ENCODE measurements at places on chromosomes 11 and 22. TPM values are rescaled to one million over a fixed set of nuclear protein-coding genes. Genes with fewer than 3 reads are reported as not detected.
A peak's percentile ranks its signal among the peaks of the same experiment; 100 is the strongest.

DNA sequence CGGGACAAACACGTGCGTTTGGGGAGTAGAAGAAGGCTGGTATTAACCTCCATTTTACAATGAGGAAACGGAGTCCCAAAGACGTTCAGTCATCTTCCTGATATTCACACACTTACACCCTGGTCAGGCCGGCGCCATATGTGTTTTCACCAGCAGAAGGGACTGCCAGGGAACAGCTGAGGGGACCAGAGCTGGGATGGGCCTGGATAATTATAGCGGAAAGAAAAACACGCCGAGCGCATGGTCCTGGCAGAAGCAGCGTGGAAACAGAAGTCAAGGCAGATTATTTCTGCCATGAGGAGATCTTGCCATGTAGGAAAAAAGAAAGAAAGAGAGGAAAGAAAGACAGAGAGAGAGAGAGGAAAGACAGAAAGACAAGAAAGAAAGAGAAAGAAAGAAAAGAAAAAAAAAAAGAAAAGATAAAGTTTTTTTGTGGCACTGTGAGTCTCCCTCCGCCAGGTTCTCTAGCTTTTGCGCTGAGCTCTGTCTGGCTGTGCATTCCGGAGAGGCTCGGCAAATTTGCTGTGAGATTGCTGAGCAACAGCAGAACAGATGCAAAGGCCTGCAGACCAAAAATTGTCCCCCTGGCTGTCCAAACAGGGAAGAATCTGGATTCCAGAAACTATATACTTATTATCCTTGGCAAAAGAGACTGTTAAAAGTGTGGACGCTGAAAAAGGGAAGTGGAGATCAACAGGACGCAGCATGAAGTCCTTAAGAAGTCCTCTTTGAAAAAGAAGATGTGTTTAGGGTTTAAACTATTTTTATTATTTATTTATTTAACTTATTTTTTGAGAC lies 1.3 kb upstream of the UCP2 start:
- no peaks in the 10 kb centered on the region for H3K36me3 ChIP-seq
- H3K27ac ChIP-seq = peak overlapping the region; percentile 31
- peaks cover 17% of the 10 kb centered on the region for H3K4me1 ChIP-seq
- H3K4me3 ChIP-seq = peak overlapping the region; percentile 64
- no peak for DNase-seq
- H3K27me3 ChIP-seq = no peaks in the 10 kb centered on the region

GRCh38 chr22:20488946-20489345 lies 6.6 kb downstream of the KLHL22 start:
- no peak overlapping the region for H3K4me3 ChIP-seq
- DNase-seq = no peak
- peaks cover 18% of the 10 kb centered on the region for H3K4me1 ChIP-seq
- no peaks in the 10 kb centered on the region for H3K27me3 ChIP-seq

GRCh38 chr11:96204721-96205459 lies 138.1 kb downstream of the MAML2 start:
- H3K27ac ChIP-seq = no peak overlapping the region
- H3K36me3 ChIP-seq = no peaks in the 10 kb centered on the region
- no peak overlapping the region for H3K4me3 ChIP-seq

DNA sequence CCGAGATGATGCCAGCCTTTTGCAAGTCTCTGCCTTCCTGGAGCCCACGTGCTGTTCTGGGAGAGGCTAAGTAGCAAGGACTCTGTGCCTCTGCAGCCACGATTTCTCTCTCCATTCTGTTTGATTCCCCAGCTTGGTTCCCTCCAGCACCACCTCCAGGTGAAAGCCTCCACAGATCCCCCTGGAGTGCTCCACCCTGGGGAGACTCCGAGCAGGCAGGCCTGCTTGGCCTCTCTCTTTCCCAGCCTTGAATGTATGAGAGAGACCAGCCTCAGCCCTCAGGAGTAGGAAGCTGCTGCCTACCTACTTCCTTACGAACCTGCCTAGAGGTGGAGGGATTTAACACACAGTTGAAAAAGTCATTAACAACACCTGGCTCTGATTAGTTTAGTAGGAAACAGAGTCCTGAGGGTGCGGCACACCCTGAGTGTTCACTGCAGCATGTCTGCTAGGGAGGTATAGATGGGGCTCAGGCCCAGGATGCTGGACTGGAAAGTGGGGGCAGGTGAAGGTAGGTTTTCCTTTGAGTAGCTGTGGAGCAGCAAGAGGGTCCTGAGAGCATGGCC lies 22.5 kb downstream of the TMPRSS5 start:
- H3K27me3 ChIP-seq = no peaks in the 10 kb centered on the region
- DNase-seq = no peak
- no peaks in the 10 kb centered on the region for H3K36me3 ChIP-seq
- H3K4me1 ChIP-seq = no peaks in the 10 kb centered on the region
- H3K4me3 ChIP-seq = no peak overlapping the region

DNA sequence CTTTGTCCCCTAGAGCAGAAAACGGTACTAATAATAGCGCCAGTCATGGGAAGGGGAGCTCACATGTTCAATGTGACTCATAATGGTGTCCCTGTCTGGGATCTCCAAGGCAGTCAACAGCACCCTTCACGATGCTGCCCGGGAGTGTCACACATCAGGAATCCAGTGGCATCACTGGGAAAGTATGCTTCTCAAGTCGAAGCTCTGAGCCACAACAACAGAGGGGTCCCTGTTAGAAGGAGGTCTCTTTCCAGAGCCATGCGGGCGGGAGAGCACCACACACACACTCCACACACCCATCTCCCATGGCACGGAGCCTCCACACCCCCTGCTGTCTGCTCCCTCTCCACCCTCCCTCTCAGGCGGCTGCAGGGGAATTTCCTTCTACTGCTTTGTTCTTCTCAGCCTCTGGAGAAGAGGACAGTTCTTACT lies 119.7 kb downstream of the ETS1 start:
- peak overlapping the region; percentile 86 for H3K27ac ChIP-seq
- no peak overlapping the region for H3K4me3 ChIP-seq
- DNase-seq = no peak
- no peaks in the 10 kb centered on the region for H3K27me3 ChIP-seq
- peaks cover 6% of the 10 kb centered on the region for H3K36me3 ChIP-seq

DNA sequence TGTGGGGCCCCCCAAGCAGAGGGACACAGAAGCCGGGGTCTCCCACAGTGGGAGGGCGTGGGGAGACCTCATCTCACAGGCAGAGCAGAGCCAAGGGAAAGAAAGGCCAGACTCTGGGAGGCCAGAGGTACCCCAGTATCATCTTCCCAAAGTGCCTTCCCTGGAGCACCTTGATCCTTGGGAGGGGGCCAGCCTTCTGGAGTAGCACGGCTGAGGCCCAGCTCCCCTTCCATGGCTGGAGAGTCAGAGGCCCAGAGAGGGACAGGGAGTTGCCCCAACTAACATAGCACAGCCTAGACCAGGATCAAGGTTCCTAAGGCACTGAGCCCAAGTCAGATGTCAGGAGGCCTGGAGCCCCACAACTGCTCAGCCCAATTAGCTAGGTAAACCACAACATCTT lies 50.6 kb downstream of the ELFN2 start:
- no peak for DNase-seq
- no peaks in the 10 kb centered on the region for H3K36me3 ChIP-seq
- H3K4me3 ChIP-seq = no peak overlapping the region
- no peaks in the 10 kb centered on the region for H3K4me1 ChIP-seq
- H3K27me3 ChIP-seq = no peaks in the 10 kb centered on the region

DNA sequence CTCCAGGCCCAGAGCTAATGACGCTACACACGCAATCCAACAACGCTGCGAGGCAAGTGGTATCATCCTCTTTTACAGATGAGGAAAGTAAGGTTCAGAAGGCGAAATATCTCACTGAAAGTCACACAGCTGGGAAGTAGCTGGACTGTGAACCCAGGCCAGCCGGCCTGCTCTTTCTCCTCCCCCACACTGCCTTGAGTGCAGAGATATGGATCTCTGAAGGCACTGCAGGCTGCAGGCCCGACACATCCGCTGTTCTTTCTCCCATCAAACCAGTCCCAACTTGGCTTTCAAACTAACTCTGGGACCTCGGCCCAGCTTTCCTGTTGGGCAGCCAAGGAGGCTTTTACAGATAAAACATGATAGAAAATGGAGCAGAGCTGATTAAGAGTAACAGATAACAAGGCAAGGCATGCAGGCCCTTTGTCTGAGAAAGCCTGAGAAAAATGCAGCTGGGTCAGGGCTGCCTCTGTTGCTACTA lies 64.0 kb upstream of the PTPRJ start:
- no peaks in the 10 kb centered on the region for H3K27me3 ChIP-seq
- DNase-seq = no peak
- H3K4me1 ChIP-seq = peaks cover 27% of the 10 kb centered on the region

Gene CSNK2A3
- total RNA-seq = 1.2 TPM

Gene HINFP
- total RNA-seq = 22.1 TPM

Gene DNHD1
- total RNA-seq = 17.2 TPM

Gene CASP1
- 23.3 TPM for total RNA-seq

Gene OR4C11
- not detected for total RNA-seq

Gene OR52K2
- not detected for total RNA-seq

Gene SNX15
- total RNA-seq = 24.1 TPM

Gene APBB1
- total RNA-seq = 59.7 TPM
